ENCODE measurements at places on chromosomes 12 and 14.

- peak; percentile 87 for DNase-seq
These were observed 41.5 kb upstream of the GNG2 start for GRCh38 chr14:51818748-51819380.

GRCh38 chr12:54716261-54716660 lies 68.1 kb upstream of the DCD start:
- DNase-seq, result no peak

- DNase-seq, result no peak
These were observed 81.5 kb downstream of the OSBPL8 start for GRCh38 chr12:76478045-76478444.

- DNase-seq, result no peak
These were observed 124.5 kb downstream of the GPR65 start for GRCh38 chr14:88129306-88130056.

- DNase-seq, result no peak
These were observed 55.5 kb downstream of the CALM1 start for GRCh38 chr14:90452366-90452765.

GRCh38 chr12:5965950-5966383 lies 20.9 kb upstream of the ANO2 start:
- peak; percentile 65 for DNase-seq

GRCh38 chr12:57159311-57159710 lies 11.9 kb upstream of the LRP1-AS start:
- DNase-seq, result no peak

GRCh38 chr12:93894391-93895088 lies 217.4 kb downstream of the CRADD start:
- DNase-seq, result no peak

GRCh38 chr12:59386236-59386635 lies 209.6 kb upstream of the SLC16A7 start:
- no peak for DNase-seq

DNA sequence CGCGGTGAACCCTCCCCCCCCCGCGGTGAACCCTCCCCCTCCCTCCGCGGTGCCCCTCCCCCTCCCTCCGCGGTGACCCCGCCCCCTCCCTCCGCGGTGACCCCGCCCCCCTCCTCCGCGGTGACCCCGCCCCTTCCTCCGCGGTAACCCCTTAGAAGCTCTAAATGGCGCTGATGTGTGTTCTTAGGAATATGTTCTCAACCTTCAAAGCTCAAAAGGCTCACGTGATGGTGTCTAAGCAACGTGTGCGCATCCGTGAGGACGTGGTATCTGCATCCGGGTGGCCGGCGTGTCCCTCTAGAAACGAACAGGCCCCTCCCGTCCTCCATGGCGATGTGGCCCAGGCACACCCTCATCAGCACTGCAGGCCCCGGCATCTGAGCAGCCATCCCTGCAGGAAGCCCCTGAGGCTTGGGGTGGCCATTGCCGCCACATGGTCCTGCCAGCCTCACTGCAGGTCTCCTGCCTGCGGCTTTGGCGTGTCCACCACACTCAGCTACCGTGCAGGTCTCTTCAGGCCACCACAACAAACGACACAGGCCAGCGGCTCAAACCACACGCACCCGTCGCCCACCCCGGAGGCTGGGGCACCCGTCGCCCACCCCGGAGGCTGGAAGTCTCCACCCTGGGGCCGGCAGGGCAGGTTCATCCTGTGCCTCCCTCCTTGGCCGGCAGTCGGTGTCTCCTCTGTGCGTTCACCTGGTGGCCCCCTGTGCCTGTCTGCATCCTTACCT lies 14.5 kb upstream of the FBRSL1 start:
- DNase-seq, result no peak

- no peak for DNase-seq
These were observed 4.6 kb downstream of the MARCHF9 start for GRCh38 chr12:57759360-57759980.

- DNase-seq, result no peak
These were observed 9.9 kb downstream of the IFT43 start for GRCh38 chr14:75995372-75996041.

- no peak for DNase-seq
These were observed 179.7 kb downstream of the SLC6A15 start for GRCh38 chr12:84732828-84733340.

DNA sequence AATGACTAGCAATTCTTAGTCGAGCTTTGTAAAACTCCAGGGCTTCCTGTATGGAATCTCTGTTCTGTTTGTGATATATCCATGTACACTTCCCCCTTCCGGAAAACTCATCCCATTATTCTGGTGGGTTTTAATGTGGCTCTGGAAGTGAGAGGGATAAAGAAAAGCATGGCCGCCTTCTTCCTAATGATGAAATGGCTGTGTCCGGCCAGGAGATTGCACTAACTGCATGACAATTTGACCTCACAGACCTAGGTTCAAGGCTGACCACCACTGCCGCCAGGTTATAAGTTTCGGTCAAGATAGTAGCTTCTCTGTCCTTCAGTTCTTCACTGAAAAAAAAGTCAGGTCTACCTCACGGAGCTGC lies 41.0 kb upstream of the NPAS3 start:
- no peak for DNase-seq

DNA sequence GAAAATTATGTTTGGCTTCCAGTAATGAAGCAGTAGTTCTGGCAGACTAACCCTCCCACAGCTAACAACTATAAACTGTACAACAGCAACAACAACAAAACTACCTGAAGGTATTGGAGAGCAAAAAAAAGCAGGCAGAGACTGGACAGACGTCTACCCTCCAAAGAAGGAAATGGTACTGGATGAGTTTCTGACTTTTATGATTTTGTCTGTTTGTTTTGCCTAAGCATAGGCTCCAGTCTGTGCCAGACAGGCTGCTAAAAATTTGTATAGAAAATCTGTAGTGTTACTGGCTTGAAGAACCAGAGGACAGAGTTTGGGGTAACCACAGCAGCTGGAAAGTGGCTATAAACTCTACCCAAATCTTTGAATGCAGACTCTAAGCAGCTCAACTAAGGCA lies 131.3 kb downstream of the SLC25A47 start:
- DNase-seq, result no peak

DNA sequence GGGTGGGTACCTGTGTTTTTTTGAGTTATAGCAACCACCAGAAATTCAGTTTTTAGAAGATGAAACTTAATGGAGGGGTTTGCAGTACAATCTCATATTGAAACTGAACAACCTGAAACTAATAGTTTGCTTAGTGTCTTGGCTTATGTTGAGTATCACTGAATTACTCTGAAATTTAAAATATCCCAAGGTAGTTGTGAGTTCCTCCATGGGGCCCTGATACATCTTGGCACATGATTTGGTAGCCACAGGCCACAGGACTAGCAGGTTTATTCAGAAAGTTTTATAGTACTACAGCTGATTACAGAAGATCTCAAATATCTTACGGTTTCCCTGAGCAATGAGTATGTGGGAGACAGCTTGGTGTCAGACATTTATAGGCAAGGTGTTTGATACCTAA lies 10.4 kb downstream of the PTGES3 start:
- no peak for DNase-seq

DNA sequence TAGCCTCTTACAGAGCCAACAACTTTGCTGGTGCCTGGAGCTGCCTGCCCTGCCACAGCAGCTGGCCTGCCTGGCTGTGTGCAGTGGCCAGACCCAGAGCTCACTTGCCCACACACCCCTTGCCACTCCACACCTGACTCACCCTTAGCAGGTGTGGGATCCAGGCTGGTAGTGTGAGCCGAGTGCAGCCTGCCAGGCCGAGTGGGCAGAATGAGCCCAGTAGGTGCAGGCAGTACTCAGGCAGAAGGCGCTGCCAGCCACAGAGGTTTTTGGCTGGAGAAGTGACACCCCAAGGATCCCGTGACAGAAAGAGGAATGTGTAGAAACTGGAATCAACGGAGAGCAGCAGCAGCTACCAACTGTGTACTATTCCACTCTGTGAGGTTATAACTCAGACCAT lies 29.8 kb upstream of the PYGL start:
- no peak for DNase-seq

DNA sequence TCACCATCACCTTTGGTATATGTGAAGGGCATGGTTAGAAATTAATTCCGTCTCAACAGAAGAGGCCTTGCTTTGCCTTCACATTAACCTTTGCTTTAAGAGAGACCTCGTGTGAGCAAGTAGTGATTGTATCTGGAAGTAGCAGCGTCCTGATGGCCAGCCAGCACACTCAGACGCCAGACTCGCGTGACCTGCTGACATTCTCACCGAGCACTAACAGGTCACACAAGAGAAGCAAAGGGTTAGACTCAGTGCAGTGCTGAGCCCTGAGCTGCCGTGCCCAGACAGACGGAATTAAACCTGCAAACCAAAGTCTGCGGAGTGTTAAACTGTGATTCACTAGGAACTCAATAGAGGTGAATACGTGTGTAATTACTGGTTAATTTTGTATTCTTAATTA lies 40.1 kb upstream of the MMP17 start:
- DNase-seq, result no peak

- DNase-seq, result no peak
These were observed 366.2 kb upstream of the KITLG start for GRCh38 chr12:88946372-88946997.

- DNase-seq, result no peak
These were observed 52.2 kb downstream of the TMTC1 start for GRCh38 chr12:29731591-29731990.

GRCh38 chr12:23929906-23930305 lies 19.6 kb downstream of the SOX5 start:
- no peak for DNase-seq

DNA sequence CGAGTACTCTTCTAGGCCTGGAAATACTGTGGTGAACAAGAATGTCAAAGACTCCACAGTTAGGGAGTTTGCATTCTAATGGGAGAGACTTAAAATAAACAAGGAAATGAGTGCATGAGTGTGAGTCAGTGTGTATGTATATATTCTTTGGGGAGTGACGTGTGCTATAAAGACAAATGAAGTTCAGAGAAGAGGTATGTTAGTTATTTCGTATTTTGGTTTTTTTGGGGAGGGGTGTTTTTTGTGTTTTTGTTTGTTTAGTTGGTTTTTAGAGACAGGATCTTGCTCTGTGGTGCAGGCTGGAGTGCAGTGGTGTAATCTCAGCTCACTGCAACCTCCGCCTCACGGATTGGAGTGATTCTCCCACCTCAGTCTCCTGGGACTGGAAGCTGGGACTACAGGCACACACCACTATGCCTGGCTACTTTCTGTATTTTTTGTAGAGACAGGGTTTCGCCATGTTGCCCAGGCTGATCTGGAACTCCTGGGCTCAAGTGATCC lies 74.3 kb downstream of the SRGAP1 start:
- DNase-seq, result no peak

- DNase-seq, result no peak
These were observed 457.7 kb upstream of the TMEM132C start for GRCh38 chr12:127809275-127809674.

DNA sequence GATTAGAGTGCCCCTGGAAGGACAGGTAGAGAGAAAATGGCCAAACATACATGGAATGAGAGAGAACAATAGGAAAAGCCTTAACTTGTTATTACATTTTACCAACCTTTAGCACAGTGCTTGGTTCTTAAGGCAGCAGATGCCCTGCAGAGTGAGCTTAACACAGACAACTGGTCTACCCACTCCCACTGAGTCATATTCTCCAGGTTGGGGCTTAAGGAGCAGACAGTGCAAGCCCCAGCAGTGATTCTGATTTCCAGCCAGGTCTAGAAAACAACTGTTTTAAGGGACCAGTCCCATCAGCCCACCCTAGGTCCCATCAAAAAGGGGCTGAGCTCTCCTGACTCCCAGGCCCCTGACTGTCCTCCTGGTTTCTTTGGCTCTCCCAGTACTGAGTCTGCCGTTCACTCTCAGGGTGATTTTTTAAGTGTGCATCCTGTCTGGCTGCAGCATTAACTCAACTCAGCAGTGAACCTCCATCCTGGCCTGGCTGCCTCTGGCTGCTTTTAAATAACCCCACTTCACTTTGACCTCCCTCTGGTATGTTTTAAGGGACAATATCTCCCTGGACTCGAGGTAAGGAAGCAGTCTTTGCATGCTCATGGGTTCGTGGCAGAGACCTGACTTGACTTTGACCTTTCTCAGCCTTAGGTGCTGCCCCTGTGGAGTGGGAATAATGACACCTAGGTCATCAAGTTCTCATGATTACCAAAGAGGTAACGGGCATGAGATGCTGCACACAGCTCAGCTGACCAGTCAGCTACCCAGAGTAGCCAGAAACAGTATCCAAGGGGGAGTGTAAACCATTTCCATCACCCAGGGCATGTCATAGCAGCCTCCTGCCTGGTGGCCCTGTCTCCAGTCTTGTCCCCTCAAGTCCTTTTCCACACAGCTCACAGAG lies 210.7 kb upstream of the PWP1 start:
- no peak for DNase-seq

GRCh38 chr12:72273499-72273837 lies 1.3 kb downstream of the TRHDE start:
- no peak for DNase-seq

- no peak for DNase-seq
These were observed 32.9 kb downstream of the FBXW8 start for GRCh38 chr12:116943419-116944372.

GRCh38 chr12:41930866-41931437 lies 213.7 kb downstream of the GXYLT1 start:
- DNase-seq, result no peak

DNA sequence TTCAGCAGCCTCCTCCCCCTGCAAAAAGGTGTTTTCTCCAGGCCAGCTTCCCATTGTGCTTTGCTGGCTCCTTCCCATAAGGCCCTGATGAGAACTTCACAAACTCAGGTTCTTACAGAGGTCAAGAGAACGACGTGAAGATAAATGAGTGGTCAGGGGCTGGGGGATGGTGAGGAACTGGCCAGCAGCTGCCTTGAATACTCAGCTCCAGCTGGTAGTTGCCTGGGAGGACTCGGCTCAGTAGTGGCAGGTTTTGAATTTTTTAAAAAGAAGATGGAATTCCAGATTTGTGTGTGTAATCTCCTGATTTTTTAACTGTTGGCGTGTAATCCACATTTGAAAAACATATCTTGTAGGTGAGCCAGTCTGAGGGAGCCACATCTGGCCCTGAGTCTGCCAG lies 5.9 kb downstream of the DDX55 start:
- no peak for DNase-seq

GRCh38 chr12:40216516-40217288 lies 8.1 kb upstream of the LRRK2 start:
- DNase-seq, result no peak

- DNase-seq, result no peak
These were observed 27.9 kb upstream of the CTDSP2 start for GRCh38 chr12:57874166-57875108.

DNA sequence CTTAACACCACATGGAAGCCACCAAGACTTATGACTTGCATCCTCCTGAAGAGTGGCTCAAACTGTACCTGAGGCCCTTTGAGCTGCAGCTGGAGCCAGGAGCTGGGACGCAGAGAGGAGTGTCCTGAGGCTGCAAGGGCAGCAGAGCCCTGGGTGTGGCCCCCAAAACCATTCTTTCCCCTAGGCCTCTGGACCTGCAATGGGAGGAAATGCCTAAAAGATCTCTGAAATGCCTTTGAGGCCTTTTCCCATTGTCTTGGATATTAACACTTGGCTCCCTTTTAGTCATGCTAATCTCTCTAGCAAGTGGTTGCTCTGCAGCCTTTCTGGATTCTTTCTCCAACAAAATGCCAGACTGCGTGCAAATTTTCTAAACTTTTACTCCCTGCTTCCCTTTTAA lies 156.1 kb downstream of the SLC38A4 start:
- DNase-seq, result no peak

All from NCI-H1417 (cell line).